ENCODE measurements at places on chromosomes 7 and 10.

GRCh38 chr10:100748231-100749058 is 3.1 kb downstream of the PAX2 start:
- no peak for DNase-seq

- DNase-seq: peak; percentile 86
Observed at GRCh38 chr7:150479023-150479716, 28.7 kb downstream of the GIMAP8 start.

DNA sequence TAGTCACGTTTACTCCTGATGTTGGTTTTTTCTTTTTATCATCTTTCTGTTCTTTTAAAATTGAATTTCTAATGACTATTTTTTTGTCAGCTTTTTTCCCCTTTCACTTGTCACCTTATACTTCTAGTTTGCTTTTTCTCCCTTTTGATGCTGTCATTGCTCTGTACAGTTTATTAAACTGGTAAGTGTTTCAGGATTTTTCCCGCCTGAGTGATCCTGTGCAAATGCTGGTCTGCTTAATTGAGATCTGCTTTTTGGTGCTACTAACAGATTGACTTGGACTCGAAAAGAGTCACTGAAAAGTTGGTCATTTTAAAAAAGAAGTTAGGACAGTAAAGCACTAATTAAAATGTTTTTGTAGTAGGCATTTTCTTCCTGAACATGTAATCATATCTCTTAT is 95.2 kb downstream of the PHTF2 start:
- no peak for DNase-seq

DNA sequence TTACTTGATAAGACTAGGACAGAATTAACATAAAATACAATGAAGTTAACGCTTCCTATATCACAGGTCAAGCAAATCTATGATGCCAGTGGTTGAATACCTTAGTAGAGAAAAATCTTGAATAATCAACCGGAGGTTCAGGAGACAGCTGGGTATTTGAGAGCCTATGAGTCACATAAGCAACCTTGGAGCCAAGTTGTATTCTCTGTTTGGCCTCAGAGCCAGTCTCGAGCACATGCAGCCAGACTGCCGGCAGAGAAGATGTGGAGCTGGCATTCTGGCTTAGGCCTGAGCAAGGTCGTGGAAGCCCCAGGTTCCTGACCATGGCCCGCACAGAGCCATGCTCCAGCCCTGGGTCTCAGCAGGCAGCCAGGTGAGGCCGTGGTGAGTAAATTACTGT is 90.3 kb downstream of the FAM204A start:
- no peak for DNase-seq

- DNase-seq: no peak
Observed at GRCh38 chr7:159056737-159057136, 87.9 kb downstream of the VIPR2 start.

- no peak for DNase-seq
Observed at GRCh38 chr7:29190349-29191045, 4.1 kb upstream of the CHN2 start.

GRCh38 chr7:138814816-138815332 is 16.9 kb upstream of the ATP6V0A4 start:
- DNase-seq: no peak

DNA sequence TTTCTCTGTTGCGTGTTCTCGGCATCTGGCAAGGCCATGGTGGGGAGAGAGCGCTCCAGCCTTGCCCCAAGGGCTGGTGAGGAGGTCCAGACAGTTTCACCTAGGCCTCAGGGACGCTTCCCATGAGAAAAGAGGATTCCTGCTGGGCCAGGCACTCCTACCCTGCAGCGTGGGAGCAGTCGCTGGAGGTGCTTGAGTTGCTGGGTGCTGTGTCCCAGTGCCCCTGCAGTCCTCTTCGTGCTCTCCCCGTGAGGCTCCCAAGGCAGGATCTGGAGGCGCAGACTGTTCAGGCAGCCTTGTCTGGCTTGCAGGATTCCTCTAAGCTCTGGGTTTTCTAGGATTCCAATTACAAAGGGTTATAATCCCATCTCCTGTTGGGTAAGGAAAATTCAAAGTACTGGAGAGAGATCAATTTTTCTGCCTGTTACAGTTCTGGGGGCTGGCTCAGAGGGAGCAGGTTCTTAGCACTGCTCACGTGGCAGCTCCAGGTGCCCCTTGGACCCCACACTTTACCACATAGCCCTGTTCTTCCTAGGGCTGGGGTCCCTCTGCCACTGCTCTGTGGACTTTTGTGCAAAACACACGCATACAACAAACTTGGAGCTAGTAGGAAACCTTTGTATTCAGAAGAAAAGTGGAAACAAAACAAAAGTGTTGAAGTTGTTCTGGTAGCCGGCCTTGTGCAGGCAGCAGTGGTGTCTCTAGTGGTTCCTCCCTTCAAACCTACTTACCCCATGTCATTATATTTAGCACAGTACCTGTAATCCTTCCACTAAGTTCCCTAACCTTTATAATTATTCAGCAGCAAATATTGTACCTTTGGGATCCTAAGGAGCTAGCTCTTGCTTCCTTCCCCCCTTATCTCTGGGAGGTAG is 60.5 kb downstream of the CCNY start:
- DNase-seq: no peak

- no peak for DNase-seq
Observed at GRCh38 chr7:40447345-40447744, 312.5 kb downstream of the SUGCT start.

GRCh38 chr7:74129887-74130286 is 44.3 kb upstream of the EIF4H start:
- DNase-seq: no peak

Data from CD4-positive, alpha-beta T cell treated with Interleukin-12 subunit alpha and Interleukin-12 subunit beta, for 1 hour (primary cell).